ENCODE measurements at places on chromosomes 5 and 9. TPM values are rescaled to one million over a fixed set of nuclear protein-coding genes. Genes with fewer than 3 reads are reported as not detected.

The SH3RF2 gene
- total RNA-seq: 7.7 TPM

The FOXD1 gene
- 10.7 TPM for total RNA-seq

The FOXI1 gene
- total RNA-seq: not detected

The MLANA gene
- 0.05 TPM for total RNA-seq

The MIER3 gene
- 18.1 TPM for total RNA-seq

The RAB3C gene
- not detected for total RNA-seq

The MLLT3 gene
- total RNA-seq: 19.4 TPM

The PSAT1 gene
- total RNA-seq: 90.3 TPM

The FOXE1 gene
- not detected for total RNA-seq

The CA9 gene
- total RNA-seq: 8.1 TPM

The NIPAL4 gene
- total RNA-seq: 0.14 TPM

The S1PR3 gene
- 11.9 TPM for total RNA-seq

The SEMA6A gene
- total RNA-seq: 0.05 TPM

The PCDHA12 gene
- 0.18 TPM for total RNA-seq

The LHX6 gene
- total RNA-seq: not detected

The TLE1 gene
- 30.6 TPM for total RNA-seq

The ADGRD2 gene
- total RNA-seq: not detected

The SARDH gene
- total RNA-seq: 18.4 TPM

The HMMR gene
- total RNA-seq: 29.6 TPM

The LECT2 gene
- not detected for total RNA-seq

The TXNDC8 gene
- not detected for total RNA-seq

The ITK gene
- total RNA-seq: not detected

The NSD1 gene
- 55.4 TPM for total RNA-seq

All from smooth muscle cell of the umbilical artery (primary cell).